NCI-H1092 treated with DMSO at 0.1 percent for 48 hours (cell line): ENCODE measurements at places on chromosomes 16 and 17.

DNA sequence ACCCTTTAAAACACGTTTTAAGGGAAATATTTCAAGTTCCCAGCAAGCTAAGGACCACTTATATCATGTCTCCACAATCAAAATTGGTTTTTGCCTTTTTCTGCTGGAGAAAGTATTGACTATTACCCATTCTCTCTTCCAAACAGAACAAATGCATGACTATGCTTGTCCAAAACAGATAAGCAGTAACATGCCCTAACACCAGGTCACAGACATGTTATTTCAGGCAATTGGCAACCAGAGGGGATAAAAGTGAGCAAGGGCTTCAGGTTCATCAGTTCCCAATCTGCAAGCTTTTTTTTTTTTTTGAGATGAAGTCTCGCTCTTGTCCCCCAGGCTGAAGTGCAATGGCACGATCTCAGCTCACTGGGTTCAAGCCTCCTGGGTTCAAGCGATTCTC is 15.0 kb downstream of the SKA2 start:
- DNase-seq = no peak

DNA sequence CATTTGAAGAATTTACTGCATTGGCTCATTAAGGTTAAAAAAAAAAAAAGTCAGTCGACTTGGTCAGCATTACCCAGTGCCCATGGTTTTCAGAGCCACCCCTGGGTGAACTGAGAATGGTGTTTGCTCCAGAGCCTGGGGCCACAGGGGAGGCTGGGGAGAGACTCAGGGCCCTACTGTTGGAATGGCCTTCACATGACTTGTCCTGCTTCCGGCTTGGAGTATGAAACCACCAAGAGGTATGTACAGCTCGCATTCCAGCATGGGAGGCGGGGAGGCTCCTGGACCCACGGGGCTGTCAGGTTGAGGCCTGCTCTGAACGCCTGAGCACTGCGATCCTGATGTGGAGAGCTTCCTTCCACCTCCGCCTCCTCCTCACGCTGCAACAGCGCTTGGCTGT is 36.8 kb downstream of the MSI2 start:
- DNase-seq = no peak

DNA sequence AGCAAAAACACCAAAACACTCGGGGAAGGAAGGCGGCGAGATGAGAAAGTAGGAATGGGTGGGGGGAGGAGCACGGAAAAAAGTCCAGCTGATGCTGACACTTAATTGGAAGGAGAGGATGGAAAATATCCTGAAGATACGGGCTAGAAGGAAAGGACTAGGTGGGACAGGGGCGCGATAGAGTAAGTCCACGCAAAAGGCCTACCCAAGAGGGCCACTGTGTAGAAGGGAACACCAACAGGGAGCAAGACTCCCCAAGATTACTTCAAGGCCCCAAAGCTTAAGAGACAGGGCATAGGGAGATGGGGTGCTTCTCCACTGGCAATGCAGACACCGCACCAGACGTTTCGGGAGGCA is 736 bp downstream of the APPBP2 start:
- no peak for DNase-seq

- DNase-seq = no peak
Observed at GRCh38 chr16:79564671-79565107, 35.8 kb downstream of the MAF start.

DNA sequence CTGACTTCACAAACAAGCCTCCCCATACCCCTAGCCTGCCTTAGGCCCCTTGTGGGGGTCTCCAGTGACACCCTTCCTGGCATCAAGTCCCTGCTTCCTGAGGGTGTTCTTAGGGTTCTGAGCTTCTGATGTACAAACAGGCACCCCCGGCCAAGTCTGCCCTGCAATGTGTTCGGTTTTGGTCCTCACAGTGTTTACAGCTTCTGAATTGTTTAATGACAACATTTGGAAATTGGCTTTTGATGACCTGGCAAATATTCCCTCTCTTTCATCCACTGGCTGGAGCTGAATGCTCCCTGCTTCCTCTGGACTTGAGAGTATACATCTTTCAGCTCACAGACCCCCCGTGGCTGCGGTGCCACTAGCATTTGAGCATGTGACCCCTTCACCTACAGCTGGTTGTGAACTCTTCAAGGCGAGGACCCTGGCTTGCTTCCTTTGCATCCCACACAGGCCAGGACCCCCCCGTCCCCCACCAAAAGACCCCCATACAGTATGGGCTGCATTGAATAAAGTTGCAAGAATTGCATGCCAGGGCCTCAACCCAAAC is 180.8 kb downstream of the KATNIP start:
- DNase-seq = no peak

DNA sequence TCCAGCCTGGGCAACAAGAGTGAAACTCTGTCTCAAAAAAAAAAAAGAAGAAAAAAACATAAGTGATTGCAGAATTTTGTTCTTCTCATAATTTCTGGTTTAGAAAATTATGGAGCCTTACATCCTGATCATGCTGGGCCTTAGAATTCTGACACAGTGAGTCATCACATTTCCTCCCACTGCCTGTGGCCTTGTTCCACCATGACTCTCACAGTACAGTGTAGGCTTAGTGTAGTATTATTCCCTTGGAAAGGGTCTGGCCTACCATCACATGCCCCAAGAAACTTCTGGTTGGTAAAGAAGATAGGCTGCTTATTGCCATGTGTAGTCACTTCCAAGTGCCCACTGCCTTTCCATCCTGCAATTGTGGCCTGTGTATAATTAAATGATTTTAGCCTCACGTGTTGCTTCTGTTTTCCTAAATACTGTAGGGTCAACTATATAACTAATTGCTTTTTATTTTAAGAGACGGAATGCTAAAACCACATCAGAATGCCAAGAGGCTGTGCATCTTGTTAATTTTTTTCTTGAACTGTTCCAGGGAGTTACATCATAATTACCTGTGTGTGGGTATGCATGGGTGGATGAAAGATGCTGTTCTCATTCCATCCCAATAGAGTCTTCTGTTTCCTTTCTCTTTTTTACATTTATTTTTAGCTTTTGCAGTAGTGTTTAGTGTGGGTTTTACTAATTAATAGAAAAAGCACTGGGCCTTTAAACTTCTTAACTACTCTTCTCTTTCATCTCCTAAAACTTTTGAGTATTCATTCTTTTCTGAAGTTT is 25.9 kb downstream of the OGFOD1 start:
- DNase-seq = no peak

- DNase-seq = no peak
Observed at GRCh38 chr16:4790871-4791270, 2.7 kb upstream of the SEPTIN12 start.

GRCh38 chr17:34377078-34377823 is 14.2 kb upstream of the CCL1 start:
- DNase-seq = no peak

DNA sequence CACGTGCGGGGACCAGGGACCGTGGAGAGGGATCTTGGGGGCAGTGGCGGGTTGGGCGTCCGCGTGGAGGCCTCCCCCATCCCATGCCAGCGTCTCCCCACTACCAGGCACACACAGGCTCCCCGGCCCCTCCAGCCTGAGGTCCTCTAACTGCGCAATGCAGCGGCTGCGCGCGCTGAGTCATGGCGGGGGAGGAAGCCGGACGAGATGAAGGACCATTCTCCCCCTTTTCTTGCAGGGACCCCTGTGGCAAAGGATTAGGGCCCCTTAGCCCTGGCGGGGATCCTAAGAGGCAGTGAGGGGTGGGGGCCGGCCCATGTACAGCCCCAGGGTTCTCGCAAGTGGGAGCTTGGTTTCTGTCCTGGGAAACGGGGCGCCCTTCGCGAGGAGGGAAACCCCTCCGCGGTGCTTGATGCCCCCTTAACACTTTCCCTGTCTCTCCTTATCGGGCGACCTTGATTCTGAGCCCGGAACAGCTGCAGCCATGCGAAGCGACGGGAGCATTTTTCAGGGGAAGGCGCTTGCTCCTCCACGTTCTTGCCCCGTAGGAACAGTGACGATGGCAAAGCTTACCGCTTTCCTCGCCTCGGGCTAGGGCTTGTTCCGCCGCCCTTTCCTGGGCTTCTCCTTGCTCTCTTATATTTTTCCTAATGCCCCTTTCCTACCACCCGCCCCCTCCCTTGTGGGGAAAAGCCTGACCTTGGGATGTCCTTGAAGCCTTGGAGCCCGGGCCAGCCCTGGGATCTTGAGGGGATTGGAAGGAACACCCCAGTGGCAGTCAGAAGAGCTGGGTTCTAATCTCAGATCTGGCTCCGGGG is 592 bp downstream of the ALDOA start:
- no peak for DNase-seq

DNA sequence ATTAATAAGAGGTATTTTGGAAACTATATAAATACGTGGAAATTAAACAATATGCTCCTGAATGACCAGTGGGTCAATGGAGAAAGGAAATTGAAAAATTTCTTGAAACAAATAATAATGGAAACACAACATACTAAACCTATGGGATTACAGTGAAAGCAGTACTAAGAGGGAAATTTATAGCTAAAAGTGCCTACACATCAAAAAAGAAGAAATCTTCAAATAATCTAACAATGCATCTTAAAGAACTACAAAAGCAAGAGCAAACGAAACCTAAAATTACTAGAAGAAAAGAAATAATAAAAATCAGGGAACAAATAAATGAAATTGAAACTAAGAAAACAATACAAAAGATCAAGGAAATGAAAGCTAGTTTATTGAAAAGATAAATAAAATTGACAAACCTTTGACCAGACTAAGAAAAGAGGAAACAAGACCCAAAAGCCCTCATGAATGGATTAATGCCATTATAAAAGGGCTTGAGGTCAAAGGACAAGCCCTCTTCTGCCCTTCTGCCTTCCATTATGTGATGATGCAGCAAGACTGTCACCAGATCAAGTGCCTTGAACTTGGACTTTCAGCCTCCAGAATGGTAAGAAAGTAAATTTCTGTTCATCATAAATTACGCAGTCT is 43.9 kb upstream of the ALDH3A1 start:
- no peak for DNase-seq

DNA sequence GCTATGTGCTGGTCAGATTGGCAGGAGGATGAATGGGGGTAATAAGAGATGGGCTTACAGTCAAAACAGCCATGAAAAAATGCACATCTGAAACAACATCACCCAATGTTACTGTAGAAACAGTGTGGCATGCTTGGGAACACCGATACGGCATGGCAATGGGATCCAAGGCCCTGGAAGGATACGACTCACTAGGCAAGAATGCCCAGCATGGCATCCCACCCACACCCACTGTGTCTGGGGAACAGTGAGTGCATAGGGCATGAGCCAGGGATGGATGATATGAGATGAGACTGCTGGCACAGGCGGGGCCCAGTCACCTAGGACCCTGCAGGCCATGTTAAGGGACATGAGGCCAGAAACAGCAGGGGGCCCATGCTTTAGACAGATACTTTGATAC is 11.5 kb downstream of the TRIM25 start:
- DNase-seq = no peak

DNA sequence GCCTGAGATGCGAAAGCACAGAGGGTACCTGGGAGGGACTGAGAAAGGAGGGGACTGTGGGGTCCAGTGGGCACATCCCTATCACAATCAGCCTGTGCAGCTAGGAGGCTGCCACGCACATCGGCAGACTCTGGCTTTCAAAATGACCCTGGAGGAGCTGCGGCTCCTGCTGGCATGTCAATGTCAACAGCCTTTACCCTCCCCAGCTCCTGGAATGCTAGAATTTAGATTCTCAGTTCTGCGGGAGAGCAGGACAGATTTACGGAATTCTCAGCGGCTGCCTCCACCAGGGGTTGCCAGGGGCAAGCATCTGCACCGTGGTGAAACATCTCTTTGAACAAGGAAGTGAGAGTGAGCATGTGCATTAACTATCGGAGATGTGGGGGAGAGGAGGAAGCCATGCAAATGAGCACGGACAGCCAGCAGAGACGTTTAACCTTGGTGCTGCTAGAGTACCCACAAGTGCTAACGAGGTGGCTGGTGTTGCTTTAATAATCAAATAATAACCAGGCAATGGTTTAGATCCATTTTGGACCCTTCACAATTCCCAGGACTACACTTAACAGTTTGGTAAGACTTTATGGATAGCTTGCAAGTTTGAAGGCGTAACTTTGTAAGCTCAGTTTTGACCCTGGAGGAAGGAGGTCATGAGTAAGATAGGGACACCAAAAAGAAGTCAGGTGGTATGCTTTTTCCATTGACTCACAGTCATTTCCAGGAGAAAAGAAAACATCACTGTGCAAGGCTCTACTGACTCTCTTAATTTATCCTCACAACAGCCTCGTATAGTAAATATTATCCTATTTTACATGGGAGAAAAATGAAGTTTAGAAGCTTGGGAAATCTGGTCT is 54.1 kb downstream of the XYLT1 start:
- DNase-seq = no peak

DNA sequence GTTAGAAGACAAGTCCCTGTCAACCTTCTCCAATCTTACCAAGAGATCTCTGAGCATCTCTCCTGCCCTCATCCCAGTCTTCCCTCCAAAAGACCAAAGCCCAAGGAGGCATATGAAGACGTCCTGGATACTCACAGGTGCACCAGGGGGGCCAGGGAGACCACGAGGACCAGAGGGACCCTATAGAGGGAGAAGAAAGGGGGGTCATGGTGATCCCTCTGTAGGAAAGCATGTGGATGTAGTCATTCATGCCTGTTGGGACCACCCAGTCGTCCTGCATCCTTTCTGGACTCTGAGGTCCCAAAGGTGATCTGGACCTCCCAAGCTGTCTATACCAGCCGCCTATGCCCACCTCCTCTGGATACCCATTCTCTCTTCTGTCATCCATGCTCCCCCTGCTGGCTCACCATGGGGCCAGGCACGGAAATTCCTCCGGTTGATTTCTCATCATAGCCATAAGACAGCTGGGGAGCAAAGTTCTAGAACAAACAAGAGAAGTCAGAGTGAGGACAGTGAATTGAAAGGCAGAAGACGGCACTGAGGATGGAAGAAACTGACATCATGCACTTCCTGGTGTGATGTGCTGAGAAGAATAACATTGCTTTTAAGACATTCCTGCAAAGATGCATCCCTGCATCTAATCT is 3.3 kb downstream of the COL1A1 start:
- peak; percentile 4 for DNase-seq

GRCh38 chr17:1787301-1787902 is 25.5 kb downstream of the SERPINF1 start:
- DNase-seq = no peak

DNA sequence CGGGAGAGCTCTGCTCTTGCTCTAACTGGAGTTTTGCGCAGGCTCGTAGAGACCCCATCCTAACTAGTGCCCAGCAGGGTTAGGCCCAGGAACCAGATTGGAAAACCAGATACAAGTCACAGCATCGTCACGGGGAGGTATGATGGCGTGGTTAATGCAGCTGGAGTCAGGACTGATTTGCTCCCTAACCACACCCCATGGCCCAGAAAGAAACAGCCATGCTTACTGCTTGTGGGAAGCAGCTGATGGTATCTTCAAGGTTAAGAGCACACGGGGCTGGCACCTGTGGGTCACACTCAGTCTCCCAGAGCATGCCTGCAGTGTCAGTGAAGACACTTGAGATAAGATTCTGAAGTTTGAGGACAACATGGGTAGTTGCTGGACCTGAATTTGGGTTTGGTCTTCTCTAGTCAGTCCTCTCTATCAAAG is 60.2 kb downstream of the WIPI1 start:
- no peak for DNase-seq

GRCh38 chr16:13130586-13130985 is 229.2 kb downstream of the SHISA9 start:
- no peak for DNase-seq
